ENCODE measurements at places on chromosomes 16 and 17. TPM values are rescaled to one million over a fixed set of nuclear protein-coding genes. Genes with fewer than 3 reads are reported as not detected.

The PRDM7 gene
- polyA plus RNA-seq, result not detected

The OSGIN1 gene
- 4.8 TPM for polyA plus RNA-seq

The MFAP4 gene
- 120 TPM for polyA plus RNA-seq

The TLCD2 gene
- polyA plus RNA-seq, result 1.3 TPM

The GGT6 gene
- not detected for polyA plus RNA-seq

The CHST6 gene
- polyA plus RNA-seq, result 0.30 TPM

The LRRC75A gene
- polyA plus RNA-seq, result 1.3 TPM

The FUS gene
- 298 TPM for polyA plus RNA-seq

The SNF8 gene
- 358 TPM for polyA plus RNA-seq

The KRT15 gene
- 16.9 TPM for polyA plus RNA-seq

The HSD17B1 gene
- 1.3 TPM for polyA plus RNA-seq

- no peak for DNase-seq
- no peak overlapping the region for H3K27ac ChIP-seq
- H3K27me3 ChIP-seq, result no peaks in the 10 kb centered on the region
- H3K4me1 ChIP-seq, result peaks cover 3% of the 10 kb centered on the region
Measured at GRCh38 chr17:68441070-68441770, 16.1 kb downstream of the WIPI1 start.

DNA sequence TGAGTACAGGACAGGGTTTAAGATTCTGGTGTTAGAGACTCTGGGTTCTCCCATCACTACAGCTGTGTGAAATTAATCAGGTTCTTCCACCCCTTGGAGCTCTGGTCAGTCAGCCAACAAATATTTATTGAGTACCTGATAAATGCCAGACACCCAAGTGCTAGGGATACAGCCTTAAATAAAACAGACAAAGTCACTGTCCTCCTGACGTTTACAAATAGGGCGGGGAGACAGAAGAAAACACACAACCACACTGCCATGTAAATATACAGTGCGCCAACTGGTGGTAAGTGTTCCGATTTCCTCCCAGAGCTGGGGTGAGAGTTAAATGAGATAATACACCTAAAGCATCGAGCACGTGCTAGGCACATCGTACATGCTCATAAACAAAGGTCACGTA, 121.0 kb downstream of the COPRS start:
- H3K27ac ChIP-seq, result peak overlapping the region; percentile 91
- no peaks in the 10 kb centered on the region for H3K36me3 ChIP-seq
- no peak for DNase-seq
- no peak overlapping the region for H3K4me3 ChIP-seq
- H3K27me3 ChIP-seq, result no peaks in the 10 kb centered on the region

DNA sequence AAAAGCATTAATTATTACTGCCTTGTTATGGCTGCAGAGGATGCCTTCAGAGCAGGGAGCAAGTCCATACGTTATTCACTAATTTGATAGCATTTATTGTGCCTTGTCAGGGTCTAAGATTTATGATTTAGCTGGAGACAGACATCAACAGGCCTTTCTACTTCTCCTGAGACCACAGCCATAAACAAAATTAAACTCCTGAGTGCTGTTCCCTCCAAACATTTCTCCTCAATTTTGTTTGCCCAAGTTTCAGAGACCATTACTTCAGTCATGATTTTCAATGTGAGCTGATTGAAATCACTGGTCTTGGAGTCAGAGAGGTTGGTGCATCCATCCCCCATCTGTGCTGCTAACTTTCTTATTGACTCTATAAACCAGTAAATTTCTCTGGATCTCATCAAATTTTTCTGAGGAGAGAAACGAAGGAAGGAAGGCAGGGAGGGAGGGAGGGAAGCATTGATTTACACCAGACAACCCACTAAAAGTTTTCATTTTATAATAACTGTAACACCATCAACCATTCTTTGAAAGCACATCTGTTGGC, 423.6 kb upstream of the CDH11 start:
- H3K4me3 ChIP-seq, result no peak overlapping the region
- peaks cover 34% of the 10 kb centered on the region for H3K4me1 ChIP-seq
- H3K27me3 ChIP-seq, result no peaks in the 10 kb centered on the region
- H3K36me3 ChIP-seq, result no peaks in the 10 kb centered on the region

GRCh38 chr17:32780721-32781120, 96.2 kb downstream of the MYO1D start:
- no peaks in the 10 kb centered on the region for H3K27me3 ChIP-seq
- H3K27ac ChIP-seq, result no peak overlapping the region
- no peaks in the 10 kb centered on the region for H3K4me1 ChIP-seq
- H3K36me3 ChIP-seq, result no peaks in the 10 kb centered on the region

DNA sequence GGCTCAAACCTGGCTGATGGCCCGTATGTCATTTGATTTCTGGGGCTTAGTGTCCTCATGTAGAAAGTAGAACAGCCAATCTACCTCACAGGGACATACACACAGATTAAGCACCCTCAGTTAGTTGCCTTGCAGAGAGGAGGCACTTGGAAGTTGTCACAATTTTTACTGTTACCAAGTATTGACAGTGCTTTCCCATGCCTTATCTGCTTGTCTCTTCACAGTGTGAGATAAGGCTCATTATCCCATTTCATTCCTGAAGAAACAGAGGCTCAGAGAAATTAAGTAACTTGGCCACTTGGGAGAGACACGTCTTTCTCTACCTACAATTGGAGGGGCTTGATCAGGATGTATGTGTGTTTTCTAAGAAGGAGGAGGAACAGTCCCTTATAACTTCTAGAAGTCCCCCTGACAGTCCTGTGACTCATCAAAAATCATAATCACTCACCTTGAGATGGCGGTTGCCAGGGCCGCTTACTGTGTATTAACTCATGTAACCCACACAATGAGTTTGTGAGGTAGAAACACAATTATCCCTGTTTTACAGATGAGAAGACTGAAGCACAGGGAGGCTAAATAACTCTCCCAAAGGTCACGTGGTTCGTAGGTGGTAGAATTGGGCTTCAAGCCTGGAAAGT, 56.9 kb upstream of the LHX1 start:
- no peaks in the 10 kb centered on the region for H3K27me3 ChIP-seq
- DNase-seq, result no peak
- no peak overlapping the region for H3K4me3 ChIP-seq
- no peaks in the 10 kb centered on the region for H3K4me1 ChIP-seq
- no peak overlapping the region for H3K27ac ChIP-seq
- no peaks in the 10 kb centered on the region for H3K36me3 ChIP-seq

- H3K4me1 ChIP-seq, result no peaks in the 10 kb centered on the region
- peak; percentile 78 for DNase-seq
- no peaks in the 10 kb centered on the region for H3K36me3 ChIP-seq
- H3K27ac ChIP-seq, result no peak overlapping the region
Measured at GRCh38 chr17:49180303-49180702, 30.1 kb downstream of the GNGT2 start.
